ENCODE measurements at places on chromosomes 6 and 20.

- DNase-seq: no peak
These were observed 2.6 kb upstream of the CENPW start for GRCh38 chr6:126337323-126337722.

DNA sequence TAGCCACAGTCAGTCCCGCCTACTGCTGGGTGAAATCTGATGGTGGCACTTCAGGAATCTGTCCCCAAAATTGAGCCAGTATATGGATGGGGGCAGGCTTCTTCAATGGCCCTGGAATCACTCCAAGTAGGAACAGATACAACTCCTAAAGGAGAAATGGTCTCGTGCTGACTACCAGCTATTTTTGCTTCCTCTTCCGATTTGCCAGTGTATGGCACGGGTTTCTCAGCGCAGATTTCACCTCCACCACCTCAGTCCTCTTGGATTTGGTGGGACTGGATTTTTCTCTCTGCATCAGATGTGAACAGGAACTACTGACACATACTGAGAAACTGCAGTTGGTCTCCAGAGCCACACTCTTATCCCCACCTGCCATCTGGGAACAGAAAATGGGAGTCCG lies 27.2 kb downstream of the PNPLA1 start:
- DNase-seq: no peak

GRCh38 chr20:23497536-23497935 lies 6.6 kb downstream of the CST8 start:
- no peak for DNase-seq

GRCh38 chr6:34859951-34860350 lies 27.9 kb downstream of the TAF11 start:
- DNase-seq: no peak

GRCh38 chr6:4732691-4733315 lies 43.4 kb upstream of the CDYL start:
- DNase-seq: no peak

DNA sequence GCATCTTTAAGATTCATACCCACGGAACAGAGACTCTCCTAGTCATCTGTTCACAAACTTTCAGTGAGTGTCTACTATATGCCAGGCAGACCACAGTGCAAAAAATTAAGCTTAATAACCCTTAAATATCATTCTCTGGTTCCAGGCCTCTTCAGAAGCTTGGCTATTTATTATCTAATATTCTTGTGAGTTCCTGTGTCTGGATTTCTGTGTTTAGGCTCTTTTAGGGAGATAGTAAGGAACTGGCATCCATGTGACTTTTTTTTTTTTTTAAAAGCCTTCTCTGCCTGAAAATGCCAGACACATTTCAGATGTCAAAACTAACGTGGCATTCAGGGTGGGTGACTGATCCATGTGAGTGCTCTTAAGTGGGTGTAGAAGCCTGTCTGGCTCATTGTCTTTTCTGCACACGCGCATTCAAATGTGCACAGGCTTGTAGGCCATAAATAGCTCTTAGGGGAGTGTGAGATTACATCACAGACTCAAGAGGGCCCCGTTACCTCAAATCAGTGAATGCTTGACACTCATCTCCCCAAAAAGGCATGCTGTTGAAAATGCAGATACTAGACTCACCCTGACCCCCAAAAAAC lies 141.9 kb downstream of the GMPR start:
- no peak for DNase-seq

DNA sequence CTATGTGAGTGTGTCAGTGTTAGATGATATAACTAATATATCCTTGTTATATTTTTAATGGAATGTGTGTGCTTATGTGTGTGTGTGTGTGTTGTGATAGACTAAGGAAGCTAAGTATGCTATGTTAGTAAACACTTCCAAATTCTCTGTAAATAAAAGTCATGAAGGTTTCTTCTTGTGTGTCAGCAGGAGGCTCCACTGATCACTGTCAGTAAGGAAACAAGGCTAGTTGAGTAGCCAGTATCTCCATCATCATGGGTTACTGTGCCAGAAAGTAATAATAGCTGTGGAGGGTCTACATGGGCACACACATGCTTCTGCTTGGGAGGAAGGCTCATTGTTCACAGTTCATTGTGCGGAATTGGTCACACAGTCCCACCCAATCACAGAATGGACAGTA lies 302.8 kb upstream of the RNF217 start:
- no peak for DNase-seq

DNA sequence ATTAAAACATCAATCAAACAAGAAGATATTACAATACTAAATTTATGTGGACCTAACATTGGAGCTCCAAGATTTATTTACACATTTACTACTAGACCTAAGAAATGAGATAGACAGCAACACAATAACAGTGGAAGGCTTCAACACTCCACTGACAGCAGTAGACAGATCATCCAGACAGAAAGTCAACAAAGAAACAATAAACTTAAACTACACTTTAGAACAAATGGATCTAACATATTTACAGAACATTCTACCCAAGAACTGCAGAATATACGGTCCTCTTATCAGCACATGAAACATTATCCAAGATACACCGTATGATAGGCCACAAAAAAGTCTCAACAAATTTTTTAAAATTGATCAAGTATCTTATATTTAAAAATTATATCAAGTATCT lies 27.0 kb downstream of the SLC17A1 start:
- DNase-seq: no peak

GRCh38 chr6:151018046-151018445 lies 152.5 kb downstream of the MTHFD1L start:
- no peak for DNase-seq

- DNase-seq: no peak
These were observed 112.3 kb upstream of the HDAC2 start for GRCh38 chr6:114083251-114083650.

- DNase-seq: no peak
These were observed 5.5 kb downstream of the BCAS1 start for GRCh38 chr20:54064939-54065338.

DNA sequence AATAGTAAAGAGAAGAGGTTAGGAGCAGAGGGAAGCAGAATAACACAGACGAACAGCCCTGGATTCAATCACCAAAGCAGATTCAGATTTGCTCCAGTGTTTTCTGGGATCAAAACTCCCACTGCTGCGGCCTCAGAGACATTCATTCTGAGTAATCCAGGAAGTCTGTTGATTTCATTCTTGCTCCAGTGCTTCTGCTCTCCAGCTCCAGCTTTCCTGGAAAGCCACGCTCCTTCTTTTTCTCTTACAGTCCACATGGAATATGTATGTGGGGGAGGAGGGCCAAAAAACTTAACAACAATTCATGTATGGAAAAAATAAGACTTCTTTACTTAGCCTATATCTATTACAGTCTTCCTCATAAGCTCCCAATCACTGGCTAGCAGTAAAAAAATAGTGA lies 26.4 kb upstream of the UST start:
- no peak for DNase-seq

GRCh38 chr6:137846772-137847313 lies 20.2 kb upstream of the TNFAIP3 start:
- DNase-seq: no peak

GRCh38 chr6:135054226-135054568 lies 425 bp downstream of the HBS1L start:
- DNase-seq: no peak

DNA sequence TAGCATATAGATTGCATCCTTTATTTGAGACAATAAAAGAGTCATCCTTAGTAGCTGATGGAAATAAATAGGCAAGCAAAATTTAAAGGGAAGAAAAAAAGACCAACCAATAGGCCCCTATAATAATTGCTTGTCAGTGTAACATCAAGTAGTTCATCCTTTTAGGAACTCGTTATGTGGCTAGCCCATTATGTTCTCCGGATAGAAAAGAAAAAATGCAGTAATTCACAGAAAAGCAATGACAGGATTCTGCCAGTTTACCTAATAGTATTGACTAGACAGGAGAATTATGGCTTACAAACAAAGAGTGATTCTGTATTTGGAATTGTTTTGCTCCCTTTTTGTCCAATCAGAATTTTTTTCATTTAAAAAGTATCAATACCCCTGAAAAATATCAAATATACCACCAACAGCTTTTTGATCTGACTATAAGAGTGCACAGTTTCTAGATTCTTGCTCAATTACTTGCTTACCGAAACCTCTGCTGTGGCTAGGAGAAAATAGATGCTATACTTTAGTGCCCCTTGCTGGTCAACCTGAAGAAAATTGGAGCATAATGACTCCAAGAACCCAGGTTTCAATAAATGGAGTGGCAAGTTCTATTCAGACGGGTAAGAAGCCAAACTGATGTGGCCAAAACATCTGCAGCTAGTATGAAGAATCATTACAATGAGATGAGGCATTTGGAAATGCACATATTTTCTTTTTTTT lies 91.5 kb upstream of the SASH1 start:
- DNase-seq: no peak

DNA sequence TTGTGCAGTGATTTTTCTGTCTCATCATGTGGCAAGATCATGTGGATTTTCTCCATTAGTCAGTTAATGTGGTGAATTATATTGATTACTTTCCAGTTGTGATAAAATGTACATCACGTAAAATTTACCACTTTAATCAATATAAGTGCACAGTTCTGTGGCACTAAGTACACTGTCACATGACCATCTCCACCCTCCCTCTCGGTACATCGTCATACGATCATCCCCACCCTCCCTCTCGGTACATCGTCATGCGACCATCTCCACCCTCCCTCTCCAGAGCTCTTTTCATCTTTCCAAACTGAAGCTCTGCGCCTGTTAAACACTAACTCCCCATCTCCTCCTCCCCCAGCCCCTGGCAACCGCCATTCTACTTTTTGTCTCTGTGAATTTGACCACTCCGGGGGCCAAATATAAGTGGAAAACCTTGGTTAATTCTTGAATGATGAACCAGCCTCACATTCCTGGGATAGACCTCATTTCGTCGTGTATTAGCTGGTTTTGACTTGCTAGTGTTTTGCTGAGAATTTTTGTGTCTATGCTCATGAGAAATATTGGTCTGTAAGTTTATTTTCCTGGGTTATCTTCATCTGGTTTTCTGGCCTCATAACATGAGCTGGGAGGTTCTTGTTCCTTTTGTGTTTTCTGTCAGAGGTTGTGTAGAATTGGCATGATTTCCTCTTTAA lies 10.8 kb downstream of the NTSR1 start:
- DNase-seq: no peak

DNA sequence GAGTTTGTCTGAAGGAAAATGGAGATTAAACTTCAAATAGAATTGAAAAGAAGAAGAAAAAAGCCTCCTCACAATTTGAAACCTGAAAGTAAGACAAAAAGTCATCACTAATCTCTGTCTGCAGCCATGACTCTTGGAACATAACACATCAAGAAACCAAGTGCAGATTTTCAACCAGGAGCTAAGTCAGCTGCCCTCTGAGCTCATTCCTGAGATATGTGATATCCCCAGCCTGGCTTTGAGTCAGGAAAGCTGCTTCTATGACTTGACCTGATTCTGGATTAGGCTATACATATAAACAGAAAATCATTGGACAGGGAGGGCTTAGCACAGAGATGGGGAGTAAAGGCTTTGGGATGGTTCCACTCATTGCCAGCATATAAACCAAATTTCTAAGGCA lies 891.4 kb downstream of the TFAP2A start:
- DNase-seq: no peak

DNA sequence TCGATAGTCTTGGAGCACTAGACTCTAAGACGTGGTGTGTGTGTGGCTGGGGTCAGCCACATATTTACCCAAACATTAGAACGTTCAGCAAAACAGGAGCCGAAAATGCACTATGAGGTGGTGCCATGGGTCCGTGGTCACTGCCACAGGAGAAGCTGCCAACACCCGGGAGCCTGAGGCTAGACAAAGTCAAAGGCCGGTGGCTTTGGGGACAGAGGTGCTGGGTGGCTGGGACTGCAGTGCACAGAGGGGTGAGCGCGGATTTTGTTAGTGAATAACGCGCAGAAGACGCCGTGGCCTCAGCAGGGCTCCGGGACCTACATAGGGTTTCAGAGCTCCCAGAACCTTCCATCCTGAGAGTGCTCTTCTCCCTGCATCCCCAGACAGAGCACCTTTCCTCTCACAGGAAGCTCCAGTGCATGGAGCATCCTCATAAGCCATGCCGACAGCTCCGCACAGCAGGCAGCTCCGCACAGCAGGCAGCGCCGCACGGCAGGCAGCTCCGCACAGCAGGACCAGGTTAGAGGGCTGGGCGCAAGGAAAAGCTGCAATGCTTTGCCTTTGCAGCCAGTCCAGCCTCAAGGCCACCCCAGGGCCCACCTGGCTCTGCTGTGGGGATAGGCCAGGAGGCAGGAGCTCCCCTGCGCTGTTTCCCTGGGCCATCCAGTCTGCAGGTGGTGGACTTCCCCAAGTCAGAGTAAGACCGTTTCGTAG lies 304.1 kb downstream of the TAF4 start:
- DNase-seq: no peak

GRCh38 chr6:96304997-96305396 lies 216.6 kb upstream of the UFL1 start:
- DNase-seq: no peak

- no peak for DNase-seq
These were observed 7.1 kb downstream of the GLP1R start for GRCh38 chr6:39055661-39056060.

DNA sequence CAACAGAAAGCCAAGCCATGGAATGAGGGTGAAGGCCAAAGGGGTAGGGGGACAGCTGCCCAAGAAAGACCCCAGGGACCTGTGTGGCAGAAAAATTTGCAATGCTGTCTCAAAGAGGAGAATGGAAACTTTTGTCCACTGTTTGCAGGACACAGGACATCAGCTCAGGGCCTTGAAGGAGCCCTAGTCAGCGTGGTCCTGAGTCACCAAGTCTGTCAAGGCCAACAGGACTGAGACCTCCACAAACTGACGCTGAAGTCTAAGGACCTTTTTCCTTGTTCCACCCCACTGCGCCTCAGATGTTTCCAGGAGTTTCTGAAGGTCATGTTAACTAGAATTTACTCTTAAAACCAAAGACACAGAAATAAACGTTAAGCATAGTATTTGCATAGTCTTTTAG lies 31.8 kb upstream of the AVP start:
- no peak for DNase-seq

GRCh38 chr20:58112017-58112781 lies 116.3 kb downstream of the ANKRD60 start:
- DNase-seq: no peak

DNA sequence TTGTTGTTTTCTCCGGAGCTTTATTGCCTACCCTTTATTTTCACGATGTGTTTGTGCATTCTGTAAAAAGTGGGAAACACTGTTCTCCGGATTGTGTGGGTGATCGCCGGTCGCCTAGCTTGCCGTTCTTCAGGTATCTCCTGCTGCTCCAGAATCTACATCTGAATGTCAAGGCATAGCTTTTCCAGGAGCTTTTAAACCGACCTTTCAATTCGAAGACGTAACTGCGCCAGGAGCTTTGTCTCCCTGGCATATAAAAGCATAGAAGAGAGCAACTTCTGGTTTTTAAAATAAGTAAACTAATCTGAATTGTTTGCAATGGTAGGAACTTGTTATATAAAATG lies 96.0 kb downstream of the HFE start:
- DNase-seq: no peak

DNA sequence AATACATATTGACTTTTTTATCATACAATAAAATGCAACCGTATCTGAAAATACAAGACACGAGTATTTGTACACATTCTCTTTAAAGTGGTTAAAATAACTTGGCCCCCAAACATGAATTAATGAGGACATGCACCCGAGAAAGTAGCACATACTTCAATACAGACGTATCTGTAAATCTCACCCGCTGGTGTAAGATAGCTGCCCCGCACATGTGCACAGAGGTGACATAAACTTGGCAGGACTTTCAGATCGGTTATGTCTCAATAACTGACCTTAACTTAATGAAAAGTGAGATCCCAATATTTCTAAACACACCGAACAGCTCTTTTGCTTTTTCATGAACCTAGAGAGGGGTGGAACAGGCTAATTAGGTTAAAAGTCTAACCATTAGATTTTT lies 91.5 kb upstream of the RPS6KA2 start:
- DNase-seq: no peak
